ENCODE measurements at places on chromosomes 6 and 20. TPM values are rescaled to one million over a fixed set of nuclear protein-coding genes. Genes with fewer than 3 reads are reported as not detected.
A peak's percentile ranks its signal among the peaks of the same experiment; 100 is the strongest.

DNA sequence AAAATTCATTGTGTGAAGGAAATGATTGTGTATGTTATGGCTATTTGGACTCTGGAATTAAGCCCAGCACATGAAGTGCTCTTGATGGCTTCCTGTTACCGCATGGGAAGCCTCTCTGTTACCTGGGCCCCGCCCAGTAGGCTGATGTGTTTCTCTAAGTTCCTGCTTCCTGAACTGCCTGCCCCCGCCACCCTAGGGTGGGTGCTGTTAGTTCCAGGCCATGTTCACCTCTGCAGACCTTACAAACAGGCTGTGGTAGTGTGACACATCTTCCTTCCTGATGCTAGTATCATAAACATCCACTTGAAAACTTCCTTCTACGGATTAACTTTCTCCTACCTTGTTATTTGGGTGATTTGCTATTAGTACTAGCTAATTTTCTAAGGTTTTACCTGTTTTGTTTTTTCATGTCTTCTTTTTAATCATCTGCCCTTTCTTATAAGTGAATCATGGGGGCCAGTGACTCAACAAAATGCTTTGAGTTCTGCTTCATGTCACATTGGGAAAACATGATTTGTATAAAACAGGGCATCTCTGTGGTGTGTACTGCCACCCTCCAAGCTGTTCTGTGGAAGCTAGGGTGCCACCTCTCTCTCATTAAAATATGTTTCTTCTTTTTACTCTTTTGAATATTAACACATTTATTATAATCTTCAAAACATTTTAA is 40.6 kb downstream of the SH3BGRL2 start:
- DNase-seq: peak; percentile 72

- peak; percentile 38 for DNase-seq
Measured at GRCh38 chr6:69609836-69610472, 186.9 kb downstream of the LMBRD1 start.

GRCh38 chr20:87401-87800 is at the start of gene DEFB125:
Gene DEFB125, plus strand, starts transcription at chr20:87672. Its CDS starts 38 bp downstream, at chr20:87710.
- no peak for DNase-seq

DNA sequence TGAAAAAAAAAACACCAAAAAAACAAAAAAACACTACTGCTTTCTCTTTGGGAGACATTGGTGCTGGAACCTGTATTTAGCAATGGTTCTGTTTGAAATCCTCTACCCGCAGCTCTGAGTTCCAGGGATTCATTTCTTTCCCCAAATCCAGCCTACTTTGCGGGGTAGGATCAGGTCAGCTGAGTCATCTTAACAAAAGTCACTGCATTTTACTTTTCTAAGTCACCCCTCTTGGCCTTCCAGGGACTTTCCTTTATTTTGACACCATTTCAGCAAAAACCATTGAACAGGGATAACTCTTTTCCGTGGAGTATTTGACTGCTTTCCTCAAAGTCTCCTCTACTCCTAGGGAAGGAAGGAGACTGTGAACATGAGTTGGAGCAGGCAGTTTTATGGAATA is 837.6 kb downstream of the MAFB start:
- no peak for DNase-seq

DNA sequence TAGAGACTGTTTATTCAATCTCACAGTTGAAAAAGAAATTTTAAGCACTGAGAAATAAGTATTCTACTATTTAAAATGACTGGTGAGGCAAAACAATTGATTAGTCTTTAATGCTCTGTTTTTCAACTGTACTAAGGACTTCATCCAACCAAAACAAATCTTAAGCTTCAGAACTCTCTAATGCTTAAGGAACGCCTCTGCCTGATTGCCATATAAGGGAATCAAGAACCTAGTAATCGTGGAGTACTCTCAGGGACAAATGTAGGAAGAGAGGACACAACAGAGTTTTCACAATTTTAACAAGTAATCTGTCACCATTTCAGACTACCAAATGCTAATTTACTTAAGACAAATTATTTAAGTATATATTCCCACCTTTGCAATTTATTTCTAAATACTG is 16.1 kb downstream of the FBXO30 start:
- no peak for DNase-seq

DNA sequence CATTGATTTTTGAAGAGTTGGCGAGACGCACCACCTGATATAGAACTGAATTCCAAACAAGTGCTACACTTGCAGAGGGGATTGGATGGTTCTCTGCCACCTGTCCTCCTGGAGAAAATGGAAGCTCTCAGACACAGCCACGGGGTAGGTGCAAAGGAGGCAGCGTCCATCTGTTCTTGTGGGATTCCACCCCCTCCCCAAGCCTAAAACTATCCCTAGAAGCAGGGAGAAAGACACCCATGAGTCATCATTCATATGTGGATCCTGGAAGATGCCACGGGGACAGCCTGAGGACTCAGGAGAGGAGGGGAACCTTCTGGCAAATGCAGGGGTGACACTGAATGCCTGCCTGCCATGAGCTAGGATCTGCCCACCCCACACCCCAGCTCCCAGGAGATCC is 171.3 kb upstream of the CST7 start:
- DNase-seq: no peak

DNA sequence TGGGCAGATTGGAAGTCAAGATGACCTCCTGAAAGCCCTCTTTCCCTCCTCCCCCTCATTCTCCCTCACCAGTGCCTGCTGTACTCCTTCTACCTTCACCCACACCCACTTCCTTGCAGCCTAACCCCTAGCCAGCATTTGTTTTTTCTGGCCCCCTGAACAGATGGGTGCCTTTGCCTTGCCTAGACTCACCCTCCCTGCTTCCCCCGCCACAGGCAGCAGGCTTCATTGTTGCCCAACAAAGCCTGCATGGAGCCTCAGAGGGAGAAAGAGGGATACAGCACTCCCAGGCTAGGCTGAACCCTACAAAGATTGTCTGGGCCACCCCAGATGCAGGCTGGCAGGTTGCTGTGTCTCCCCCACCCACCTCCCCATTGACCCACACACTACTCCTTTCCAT is 2.7 kb downstream of the MOCS1 start:
- DNase-seq: no peak

GRCh38 chr6:92559003-92559402 is 860.4 kb downstream of the EPHA7 start:
- DNase-seq: no peak

- no peak for DNase-seq
Measured at GRCh38 chr20:44583157-44583556, 778 bp downstream of the PKIG start.

GRCh38 chr20:18412221-18412901 is 54.5 kb downstream of the DZANK1 start:
- no peak for DNase-seq

DNA sequence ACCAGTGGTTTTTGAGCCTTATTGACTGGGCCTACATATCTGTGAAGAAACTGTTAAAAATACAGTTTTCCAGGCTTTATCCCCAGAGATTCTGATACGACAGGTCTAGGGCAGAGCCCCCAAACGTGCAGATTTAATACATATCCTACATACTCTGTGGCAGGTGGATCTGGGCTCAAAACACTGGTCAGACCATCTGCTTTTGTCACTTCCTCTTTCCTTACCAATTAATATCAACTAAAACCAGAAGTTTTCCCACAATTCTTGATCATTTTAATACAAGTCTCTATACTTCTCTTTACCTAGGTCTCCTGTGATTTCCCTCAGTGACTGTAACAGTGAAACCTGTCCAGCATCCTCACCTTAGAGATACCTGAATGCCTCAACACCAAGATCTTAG is 108.8 kb downstream of the PREP start:
- DNase-seq: no peak

The STMND1 gene
- not detected for total RNA-seq

The PMEPA1 gene
- 6.3 TPM for total RNA-seq

The PCED1A gene
- total RNA-seq: 29.3 TPM

The RPS10 gene
- 1,808 TPM for total RNA-seq
